ENCODE measurements at places on chromosomes 13 and 19. TPM values are rescaled to one million over a fixed set of nuclear protein-coding genes. Genes with fewer than 3 reads are reported as not detected.

The DACH1 gene
- 13.9 TPM for polyA plus RNA-seq

The MYPOP gene
- 4.8 TPM for polyA plus RNA-seq

The THSD1 gene
- 20.8 TPM for polyA plus RNA-seq

The MTIF3 gene
- 56.0 TPM for polyA plus RNA-seq

The APC2 gene
- 1.1 TPM for polyA plus RNA-seq

The DENND1C gene
- 1.2 TPM for polyA plus RNA-seq

The MAST1 gene
- 0.27 TPM for polyA plus RNA-seq

The ZGLP1 gene
- polyA plus RNA-seq, result 5.0 TPM

The NTF4 gene
- 5.8 TPM for polyA plus RNA-seq

The FAM216B gene
- polyA plus RNA-seq, result 0.06 TPM

The KLK12 gene
- not detected for polyA plus RNA-seq

- no peak for DNase-seq
These were observed 30.6 kb downstream of the CCL25 start for GRCh38 chr19:8083141-8083540.

GRCh38 chr13:37070956-37071355 is 11.5 kb upstream of the SUPT20H start:
- no peak for DNase-seq

GRCh38 chr13:32998966-32999365 is 17.3 kb upstream of the KL start:
- DNase-seq, result no peak

DNA sequence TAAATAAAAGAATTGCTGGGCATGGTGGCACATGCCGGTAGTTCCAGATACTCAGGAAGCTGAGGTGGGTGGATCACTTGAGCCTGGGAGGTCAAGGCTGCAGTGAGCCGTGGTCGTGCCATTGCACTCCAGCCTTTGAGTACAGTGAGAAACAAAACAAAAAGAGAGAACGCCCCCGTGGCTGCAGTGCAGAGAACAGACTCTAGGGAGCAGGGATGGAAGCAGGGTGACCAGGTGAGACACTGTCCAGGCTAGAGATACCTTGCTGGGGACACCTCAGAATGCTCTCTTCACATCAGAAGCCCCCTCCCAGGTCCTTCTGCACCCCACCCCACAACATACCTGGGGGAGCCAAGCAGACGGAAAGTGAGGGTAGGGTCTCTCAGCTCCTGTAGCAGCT is 24.8 kb downstream of the MAP4K1 start:
- no peak for DNase-seq

DNA sequence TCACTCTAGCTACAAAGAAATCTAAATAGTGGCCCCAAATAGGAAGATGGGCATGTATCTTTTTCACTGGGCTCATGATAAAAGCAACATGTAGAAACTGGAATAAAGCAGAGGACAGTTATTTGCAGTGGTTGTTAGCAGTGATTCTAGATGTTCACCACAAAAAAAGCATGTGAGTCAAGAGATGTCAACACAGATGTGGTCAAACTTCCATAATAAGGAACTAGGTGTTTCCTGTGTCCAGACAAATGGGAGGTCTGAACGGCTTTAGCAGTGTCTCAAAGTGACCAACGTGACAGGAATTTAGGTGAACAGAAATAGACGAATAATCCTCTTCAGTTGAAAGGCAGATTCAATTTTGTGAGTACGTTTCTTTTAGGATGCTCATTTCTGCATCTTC is 162.7 kb downstream of the TBC1D4 start:
- DNase-seq, result no peak

DNA sequence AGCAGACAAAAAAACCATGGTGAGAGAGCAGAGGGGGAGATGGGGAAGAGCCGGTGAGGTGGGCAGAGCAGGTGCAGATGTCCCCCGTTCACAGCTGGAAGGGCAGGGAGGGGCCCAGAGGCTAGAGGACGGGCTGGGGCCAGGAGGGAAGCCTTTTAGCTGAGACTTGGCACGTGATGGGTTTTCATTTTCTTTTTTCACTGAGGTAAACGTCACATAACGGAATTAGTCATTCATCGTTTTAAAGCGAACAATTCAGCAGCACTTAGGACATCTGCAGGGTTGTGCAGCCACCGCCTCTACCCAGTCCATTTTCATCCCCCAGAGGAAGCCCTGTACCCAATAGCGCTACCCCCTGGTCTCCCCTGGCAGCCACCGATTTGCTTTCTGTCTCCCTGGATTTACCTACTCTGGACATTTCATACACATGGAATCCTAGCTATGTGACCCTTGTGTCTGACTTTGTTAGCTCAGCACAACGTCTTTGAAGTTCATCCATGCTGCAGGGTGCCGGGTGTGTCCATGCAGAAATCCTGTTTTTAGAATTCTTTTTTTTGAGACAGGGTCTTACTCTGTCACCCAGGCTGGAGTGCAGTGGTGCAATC is 16.0 kb upstream of the EMC10 start:
- no peak for DNase-seq

GRCh38 chr13:49246850-49247642 is 679 bp upstream of the CDADC1 start:
- DNase-seq, result no peak

DNA sequence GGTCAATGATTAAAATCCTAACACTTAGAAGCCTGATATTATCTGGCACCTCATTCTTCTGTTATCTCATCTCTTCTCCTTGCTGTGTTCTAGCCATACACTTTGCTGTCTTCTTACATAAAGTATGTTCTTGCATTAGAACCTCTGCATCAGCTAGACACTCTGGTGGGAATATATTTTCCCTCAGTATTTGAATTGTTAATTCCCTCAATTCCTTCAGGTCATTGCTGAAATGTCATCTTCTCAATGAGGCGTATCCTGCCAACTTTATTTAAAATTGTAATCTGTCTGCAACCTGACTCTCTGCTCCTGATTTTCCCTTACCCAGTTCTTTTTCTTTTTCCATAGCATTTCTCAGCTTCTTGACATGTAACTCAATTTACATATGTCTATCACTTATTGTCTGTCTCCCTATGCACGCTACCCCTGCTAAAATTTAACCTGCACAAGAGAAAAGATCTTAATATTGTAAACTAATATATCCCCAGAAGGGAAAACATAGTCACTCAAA is 138.2 kb downstream of the UGGT2 start:
- no peak for DNase-seq

DNA sequence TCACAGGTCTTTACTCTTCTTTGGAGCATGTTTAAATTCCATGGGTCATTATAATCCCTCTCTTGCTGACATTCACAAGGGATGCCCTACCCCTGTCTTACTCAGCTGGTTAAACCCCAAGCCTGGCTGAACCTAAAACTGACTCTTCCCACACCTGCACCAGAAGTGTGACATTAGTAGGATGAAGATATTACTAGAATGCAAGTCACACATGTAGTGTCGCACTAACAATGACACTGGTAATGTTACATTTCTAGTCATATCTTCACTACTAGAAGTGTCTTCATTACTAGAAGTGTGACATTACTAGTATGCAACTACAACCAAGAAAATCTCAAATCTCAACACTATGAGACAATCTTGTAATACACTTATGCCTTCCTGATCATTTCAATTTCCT is 14.2 kb downstream of the ZAR1L start:
- DNase-seq, result no peak

GRCh38 chr13:44780591-44781280 is 204.6 kb upstream of the TSC22D1 start:
- DNase-seq, result no peak

DNA sequence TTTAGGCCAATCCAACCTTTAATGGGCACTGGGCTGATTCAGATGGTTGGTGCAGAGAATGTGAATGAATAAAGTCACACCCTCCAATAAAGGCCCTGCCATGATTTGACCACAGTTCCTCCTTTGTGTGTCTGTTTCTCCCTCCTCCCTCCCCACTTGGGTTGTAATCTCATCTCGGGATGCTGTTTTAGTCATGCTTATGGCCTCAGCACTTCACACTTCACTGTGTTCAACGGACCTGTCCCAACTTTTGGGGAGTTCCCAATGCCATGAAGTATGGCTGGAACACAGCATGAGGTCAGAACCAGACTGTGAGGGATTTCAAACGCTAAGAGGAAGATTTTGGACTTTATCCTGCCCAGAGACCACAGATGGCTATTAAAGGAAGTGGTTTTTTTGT is 5.6 kb upstream of the RAB8A start:
- no peak for DNase-seq

DNA sequence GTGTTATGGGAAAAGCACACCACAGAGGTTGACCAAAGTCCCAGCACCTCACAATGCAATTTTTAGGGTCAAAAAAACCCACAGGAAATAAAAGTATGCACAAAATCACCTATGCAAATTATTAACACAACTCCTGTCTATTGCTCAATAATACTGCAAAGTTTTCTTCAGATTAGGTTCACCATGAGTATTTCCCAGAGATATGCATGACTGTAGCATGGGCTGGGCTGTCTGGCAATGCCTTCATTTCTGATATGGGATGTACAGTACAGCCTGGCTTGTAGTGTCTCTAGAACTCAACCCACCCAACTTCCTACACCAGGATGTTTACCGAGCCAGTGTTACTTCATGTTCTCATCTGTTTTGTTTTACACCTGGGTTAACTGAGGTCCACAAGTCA is 698.7 kb upstream of the ARGLU1 start:
- DNase-seq, result no peak
